Activated CD8-positive, alpha-beta memory T cell treated with anti-CD3 and anti-CD28 coated beads for 36 hours (primary cell): ENCODE measurements at places on chromosomes 7 and 10. TPM values are rescaled to one million over a fixed set of nuclear protein-coding genes. Genes with fewer than 3 reads are reported as not detected.

The TEX47 gene
- not detected for total RNA-seq

The CXCL12 gene
- not detected for total RNA-seq

The SUFU gene
- total RNA-seq: 6.8 TPM

The ZNF438 gene
- 3.1 TPM for total RNA-seq

The MGMT gene
- total RNA-seq: 21.0 TPM

The SPDYE1 gene
- total RNA-seq: not detected

The TBX20 gene
- not detected for total RNA-seq

The SPAM1 gene
- not detected for total RNA-seq

The IFIT2 gene
- 1.2 TPM for total RNA-seq

The ZNF503 gene
- total RNA-seq: 0.36 TPM

The CRYGN gene
- not detected for total RNA-seq

The NACAD gene
- total RNA-seq: 0.40 TPM

The THSD7A gene
- not detected for total RNA-seq

The ADARB2 gene
- not detected for total RNA-seq

The ANKRD1 gene
- not detected for total RNA-seq

The PNLIPRP1 gene
- total RNA-seq: not detected

The WNT8B gene
- total RNA-seq: not detected

The ZNF117 gene
- total RNA-seq: 4.1 TPM

The GIMAP6 gene
- total RNA-seq: 27.4 TPM

The FAM149B1 gene
- total RNA-seq: 11.9 TPM

The LRMDA gene
- total RNA-seq: not detected

The SPRN gene
- not detected for total RNA-seq

The TAS2R16 gene
- not detected for total RNA-seq

The DDC gene
- 0.71 TPM for total RNA-seq

The GNG11 gene
- total RNA-seq: not detected

The ANKRD7 gene
- 0.90 TPM for total RNA-seq

The UNCX gene
- total RNA-seq: not detected
